ENCODE measurements at places on chromosomes 4 and X.

- DNase-seq = no peak
Observed at GRCh38 chr4:181548873-181549575, 694.2 kb upstream of the TENM3 start.

DNA sequence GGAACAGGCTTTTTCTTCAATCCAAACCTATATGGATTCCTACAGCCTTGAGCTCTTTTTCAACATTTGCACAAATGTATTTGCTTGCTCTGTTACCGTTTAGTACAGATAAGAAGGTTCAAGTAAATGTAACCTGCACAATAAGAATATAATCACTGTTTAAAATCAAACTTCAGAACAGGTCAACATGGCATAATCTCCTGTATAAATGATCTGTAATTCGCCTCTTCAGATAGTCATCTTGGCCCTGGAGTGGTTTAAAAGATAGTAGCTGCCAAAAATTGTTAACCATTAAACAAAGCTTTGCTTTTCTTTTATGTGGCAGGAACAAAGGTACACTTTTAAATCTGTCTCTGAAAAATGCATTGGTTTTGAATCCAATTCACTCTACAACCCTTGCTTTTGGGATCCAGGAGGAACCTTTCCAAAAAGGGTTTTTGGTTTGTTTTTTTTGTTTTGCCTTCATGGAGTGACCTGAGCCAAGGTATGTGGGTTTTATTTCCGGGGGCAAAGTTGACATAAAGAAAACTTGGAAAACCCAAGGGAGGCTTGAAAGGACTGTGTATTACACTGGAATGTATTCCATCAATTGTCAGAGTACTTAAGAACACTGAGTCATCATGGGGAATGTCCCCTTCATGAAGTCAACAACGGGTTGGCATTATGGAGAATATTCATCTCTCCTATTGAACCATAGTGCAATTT is 210.4 kb upstream of the HCCS start:
- no peak for DNase-seq

DNA sequence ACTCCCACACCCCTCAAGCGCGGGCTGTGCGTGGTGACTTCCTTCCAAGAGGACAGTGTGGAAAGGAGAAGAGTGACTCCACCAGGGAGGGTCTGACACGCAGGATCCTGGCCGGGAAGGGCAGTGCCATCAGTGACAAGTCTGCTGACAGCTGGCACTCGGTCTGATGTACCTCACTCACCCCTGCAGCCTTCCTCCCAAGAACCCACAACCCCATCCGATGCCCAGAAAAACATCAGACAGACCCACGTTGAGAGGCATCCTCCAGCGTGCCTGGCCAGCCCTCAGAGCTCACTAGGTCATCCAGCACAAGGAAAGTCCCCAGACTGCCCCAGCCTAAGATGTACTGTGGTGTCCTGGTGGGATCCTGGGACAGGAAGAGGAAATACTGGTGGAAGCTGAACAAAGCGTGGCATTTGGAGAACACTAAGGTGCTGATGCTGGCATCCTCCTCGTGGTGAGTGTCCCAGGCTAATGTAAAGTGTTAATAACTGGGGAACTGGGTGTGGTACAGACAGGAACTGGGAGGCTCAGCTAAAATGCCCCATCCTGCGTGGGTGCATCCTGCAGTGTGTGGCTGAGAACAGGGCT is 200.0 kb upstream of the PSAPL1 start:
- DNase-seq = no peak

GRCh38 chrX:24877288-24877664 is 138.5 kb downstream of the ARX start:
- DNase-seq = no peak

DNA sequence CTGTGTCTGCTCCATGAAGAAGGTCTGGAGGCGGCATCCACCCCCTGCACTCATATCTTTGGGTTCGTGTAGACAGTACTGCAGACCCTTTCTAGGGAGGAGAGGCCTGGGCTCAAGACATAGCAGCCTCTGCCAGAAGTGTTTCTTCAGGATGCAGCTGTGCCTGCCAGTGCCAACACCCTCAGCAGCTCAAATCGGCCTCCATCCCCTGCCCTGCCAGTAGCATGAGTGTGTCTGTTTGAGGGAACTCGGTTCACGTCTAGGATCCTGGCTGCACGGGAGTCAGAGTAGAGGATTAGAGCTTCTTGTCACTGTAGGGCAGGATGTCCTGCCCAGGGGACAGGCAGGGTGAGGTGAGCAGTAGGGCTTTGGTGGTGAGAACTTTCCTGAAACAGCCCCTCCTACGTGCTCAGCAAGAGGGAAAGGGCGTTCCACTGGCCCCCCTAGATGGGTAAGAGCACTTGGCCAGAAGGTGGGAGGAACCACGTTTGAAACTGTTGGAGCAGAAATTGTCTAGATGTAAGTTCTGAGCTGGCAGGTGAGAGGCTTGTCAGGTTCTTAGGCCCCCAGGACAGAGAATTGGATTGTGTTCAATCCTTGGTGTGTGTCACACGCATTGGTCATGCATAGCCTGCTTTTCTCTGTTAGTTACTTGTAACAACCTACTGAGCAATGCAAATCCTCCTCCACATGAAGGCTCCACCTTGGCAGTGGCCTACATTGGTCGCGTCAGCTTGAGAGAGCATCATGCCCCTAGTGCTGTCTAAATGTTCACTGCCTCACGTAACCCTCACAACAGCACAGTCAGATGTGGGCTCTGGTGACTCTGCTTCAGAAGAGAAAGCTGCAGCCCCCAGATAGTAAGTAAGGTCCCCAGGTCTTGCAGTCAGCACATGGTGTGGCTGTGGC is 25.8 kb upstream of the FAM193A start:
- DNase-seq = no peak

DNA sequence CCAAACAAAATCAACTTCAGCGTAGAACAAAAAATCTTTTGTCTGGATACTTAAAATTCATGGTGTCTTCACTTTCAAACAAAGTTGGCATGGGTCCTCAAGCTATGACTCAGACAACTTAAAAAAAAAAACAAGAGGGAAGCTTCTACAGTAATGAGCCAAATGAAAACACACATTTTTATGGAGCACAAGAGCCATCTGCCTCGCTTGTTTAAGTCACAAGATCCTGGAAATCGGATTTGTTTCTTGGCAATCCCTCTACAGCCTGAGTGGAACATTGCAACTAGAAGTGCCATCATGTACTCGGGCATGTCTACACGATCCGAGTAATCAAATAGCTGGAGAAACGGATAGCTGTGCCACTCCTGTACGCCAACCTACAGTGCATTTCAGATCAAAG is 22.6 kb downstream of the LAMP2 start:
- DNase-seq = peak; percentile 37

DNA sequence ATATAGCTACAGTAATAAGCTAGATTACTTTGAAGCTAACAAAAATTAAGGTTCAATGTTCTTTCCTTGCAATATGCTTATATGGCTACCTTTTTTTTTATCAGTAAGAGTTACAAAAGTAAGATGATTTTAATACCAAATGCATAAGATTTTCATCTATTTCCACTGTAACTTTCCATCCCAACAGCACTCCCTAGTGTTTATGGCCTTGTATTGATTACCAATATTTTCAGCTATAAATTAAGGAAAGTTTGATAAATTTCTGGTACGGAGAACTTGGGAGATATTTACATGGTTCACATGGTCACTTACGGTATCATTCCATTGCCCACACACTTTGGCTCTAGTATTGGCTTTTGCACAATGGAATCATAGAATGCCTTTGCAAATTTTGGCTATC is 448.9 kb upstream of the PABPC4L start:
- no peak for DNase-seq

- peak; percentile 38 for DNase-seq
Observed at GRCh38 chr4:76147454-76148141, 599 bp downstream of the NUP54 start.

DNA sequence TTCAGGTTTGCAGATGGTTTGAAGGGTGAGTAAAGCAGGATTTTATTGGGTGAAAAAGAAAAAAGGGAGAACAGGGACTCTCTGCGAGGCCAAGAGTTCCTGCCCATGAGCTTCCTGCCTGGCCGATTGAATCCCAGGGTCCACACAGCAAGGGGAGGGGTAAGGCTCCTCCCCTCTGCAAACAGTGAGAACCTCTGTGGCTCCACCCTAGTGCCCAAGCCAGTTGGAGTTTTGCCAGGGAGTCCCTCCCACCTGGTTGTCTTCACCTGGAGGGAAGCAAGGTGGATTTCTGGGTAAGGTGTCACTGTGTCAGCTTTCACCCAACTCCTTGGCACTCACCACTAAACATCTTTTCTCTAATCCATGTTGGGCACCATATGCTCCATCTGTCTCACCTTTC is 70.9 kb downstream of the PDHA2 start:
- no peak for DNase-seq

DNA sequence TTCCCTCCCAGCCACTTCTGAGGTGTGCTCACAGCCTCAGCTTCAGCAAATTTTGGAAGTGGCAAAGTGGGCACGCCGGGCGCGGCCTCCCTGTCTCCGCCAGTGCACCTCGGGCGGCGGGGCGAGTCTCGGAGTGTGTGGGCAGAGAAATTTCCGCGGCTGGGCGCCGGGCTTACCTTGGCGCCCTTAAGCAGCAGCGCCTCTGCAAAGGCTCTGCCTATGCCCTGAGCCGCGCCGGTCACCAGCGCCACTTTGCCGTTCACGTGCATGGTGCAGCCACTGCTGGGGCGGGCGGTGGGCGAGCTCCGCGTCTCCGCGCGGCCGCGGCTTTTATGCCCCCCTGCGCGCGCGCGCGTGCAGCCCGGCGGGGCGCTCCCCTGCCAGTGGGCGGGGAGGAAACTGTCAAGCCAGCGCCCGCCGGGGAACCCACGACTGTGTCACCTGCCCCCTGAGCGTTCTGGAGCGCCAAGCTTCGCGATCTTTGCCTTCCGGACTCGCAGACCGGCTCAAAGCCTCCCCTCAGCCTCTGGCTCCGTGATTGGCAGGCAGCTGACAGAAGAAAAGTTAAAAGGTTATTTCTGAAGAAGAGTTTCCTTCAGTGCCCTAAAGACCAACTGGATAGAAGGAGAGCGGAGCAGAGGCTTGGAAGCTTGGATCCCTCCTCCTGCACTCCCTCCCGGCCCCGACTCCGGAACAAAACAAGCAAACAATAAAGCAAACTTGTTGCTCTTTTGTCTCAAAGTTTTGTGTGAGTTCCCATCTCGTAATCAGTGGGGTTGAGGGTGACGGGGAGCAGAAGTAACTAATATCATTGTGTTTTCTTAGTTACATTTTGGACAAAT is at the start of gene HPGD:
TSS of gene HPGD (minus strand) at position 306 of the 842 bp plus-strand sequence. CDS start at position 269, 37 bp downstream.
- no peak for DNase-seq

DNA sequence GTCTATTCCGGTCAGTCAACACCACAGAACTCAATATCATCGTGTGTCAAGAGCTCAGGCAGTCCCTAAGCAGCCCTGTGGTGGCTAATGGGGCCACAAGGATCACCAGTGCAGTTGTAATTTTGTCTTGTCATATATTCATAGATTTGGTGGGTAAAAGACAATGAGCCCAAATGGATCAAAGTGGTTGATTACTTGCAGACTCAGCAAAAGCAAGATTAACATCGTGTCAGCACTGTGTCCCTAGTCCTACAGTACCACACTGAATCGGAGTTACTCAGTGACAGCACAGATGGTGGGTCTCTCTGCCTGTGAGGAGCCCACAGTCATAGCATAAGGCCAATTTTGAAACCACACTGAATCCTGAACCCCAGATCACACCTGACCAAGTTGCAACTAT is 8.7 kb downstream of the XAGE5 start:
- DNase-seq = no peak

GRCh38 chr4:145815626-145816025 is 123.0 kb downstream of the ZNF827 start:
- DNase-seq = no peak

DNA sequence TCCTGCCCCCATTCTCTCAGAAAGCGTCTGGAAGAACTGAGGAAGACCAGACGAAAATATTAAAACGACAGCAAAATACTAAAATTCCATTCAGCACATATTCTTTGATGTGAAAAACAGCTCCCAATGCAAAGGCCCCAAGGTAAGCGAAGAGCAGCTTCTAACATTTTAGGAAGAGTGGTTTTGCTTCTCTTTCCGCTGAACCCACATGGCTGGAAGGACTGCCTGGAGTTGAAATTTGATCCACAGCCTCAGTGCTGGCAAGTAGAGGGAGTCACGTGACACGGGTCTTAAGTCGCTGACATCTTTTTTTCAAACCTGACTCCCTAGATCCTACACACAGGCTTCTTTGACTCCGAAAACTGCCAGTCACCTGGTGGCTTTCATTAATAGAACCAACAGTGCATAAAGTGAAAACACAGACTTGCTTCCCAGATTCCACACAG is at the start of gene FAM13A:
TSS of gene FAM13A (minus strand) at position 233 of the 446 bp plus-strand sequence. CDS start at position 12, 221 bp downstream.
- peak; percentile 91 for DNase-seq

- DNase-seq = no peak
Observed at GRCh38 chr4:149443537-149443936, 372.1 kb downstream of the IQCM start.

DNA sequence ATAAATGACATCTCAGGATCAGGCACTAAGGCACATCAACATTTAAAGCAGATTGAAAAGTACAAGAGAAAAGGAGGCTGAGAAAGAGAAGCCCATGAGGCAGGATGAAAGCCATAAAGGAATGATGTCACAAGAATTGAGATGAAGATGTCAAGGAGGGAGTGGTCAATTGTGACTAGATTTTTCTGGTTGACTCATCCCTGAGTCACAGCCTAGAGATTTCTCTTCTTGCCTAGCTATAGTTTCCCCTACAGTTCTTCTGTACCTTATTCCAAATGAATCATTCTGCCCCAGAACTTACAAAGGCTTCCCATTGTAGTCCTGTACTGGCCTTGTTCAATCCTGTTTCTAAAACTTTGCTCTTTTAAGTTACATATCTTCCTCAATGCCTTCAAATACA is 3.4 kb upstream of the USP53 start:
- DNase-seq = peak; percentile 94

DNA sequence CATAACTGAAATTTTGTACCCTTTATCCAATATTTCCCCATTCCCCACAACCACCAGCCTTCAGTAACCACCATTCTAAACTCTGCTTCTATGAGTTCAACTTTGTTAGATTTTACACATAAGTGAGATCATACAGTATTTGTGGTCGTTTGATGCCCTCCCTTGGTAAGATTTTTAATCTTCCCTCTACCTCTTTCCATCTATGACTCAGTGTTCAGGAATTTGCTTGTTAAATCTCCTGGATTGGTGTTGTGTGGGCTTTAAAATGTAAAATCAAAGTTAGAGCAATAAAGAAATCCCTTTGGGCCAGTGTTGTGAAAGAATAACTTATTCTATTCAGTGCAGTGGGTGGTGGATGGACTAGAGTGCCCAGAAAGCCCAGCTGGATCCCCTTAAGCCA is 37.4 kb downstream of the SLC16A2 start:
- DNase-seq = peak; percentile 36

GRCh38 chr4:184728858-184729257 is 5.0 kb downstream of the CENPU start:
- DNase-seq = no peak

- no peak for DNase-seq
Observed at GRCh38 chr4:185711726-185712125, 100.3 kb downstream of the SORBS2 start.

- no peak for DNase-seq
Observed at GRCh38 chrX:42496239-42496638, 281.7 kb downstream of the PPP1R2C start.
